ENCODE measurements at places on chromosomes 5 and 9.

GRCh38 chr5:133404724-133405123 lies 207.6 kb downstream of the FSTL4 start:
- DNase-seq: peak; percentile 29

DNA sequence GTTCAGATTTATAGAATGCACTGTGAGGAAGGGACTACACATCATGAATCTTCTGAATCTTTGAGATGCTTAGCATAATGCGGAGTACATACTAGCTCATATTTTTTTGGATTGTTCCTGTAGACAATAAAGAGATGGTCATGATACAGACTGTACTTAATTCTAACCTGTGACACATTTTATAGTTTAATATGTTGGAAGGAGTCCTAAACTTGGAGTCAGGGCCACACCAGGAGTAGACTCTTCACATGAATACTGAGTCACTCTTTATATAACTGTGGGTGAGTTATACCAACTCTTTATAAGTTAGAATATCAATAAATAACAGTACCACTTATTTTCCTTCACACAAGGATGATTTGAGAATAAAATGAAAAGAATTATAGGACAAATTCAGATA lies 16.9 kb downstream of the C9orf85 start:
- DNase-seq: no peak

DNA sequence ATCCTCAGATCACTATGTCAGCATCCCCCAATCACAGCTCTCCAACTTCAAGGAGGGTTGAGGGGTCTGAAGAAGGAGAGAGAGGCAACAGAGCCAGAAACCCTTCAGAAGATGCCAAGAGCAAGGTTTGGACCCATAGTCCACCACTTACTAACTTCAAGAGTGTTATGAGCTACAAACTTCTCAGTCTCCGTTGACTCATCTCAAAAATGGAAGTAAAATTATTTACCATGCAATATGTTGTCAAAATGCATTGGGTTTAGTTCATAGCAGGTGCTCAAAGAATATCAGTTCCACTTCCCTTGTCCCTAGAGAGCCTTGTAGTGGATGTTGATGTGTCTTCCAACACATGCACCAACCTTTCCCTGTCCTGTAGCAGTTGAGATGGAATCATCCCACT lies 116.0 kb downstream of the KCNIP1 start:
- DNase-seq: no peak

DNA sequence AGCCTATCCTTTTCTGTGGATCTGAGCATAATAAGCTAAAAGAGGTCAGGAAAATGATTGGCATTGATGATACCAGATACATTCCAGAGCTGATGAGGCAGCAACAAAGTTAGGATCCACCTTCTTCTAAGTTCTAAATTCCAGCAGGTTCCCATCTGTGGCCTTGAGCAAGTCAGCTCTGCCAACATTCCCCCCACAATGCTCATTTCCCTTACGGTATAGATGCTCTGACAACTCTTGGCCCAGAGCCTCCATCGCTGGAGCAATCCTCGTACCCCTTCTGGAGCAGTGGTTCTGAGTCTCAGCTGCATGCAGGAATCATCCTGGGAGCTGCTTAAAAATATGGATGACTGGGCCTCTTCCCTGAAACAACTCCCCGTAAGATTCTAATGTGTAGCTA lies 78.1 kb downstream of the MED27 start:
- no peak for DNase-seq

DNA sequence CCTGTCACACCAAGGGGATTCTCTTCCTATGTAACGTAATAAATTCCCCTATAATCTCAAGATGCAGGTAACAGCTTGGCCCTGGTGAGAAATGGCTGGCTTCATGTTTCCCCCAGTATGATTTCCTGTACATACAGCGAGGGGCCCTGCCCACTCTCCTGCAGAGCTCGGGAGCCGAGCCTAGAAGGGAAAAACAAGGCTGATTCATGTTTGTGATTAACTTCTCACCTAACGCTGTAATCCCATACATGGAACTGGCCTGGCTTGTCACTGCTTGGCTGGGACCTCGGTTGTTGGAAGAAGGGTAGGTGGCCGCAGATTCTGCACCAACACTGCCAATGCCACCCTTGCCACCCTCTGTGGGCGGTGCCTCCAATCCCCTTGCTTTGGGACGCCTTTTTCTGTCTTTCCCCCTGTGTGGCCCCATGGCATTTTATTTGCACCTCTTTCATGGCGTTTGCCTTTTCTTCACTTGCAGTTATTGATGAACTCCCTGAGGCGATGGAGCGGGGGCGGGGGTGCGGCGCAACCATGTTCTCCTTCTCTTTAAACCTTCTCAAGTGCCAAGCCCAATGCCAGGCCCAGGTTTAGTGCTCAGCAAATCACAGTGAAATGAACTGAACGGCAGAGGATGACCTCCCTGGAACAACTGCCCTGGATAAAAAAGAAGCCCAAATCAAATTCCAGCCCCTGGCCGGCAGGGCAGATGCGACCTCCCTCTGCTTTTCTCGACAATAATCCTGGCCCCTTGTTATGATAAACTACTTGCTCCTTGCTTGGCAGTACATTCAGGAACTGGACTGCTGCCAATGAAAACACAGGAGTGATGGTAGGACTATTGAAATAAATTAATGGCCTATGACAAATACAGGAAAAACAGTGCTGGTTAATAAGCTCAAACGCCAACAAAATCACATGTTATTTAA lies 108.1 kb downstream of the TMEM174 start:
- DNase-seq: peak; percentile 87

GRCh38 chr5:116750631-116751580 lies 176.3 kb upstream of the SEMA6A start:
- DNase-seq: no peak

- DNase-seq: no peak
Observed at GRCh38 chr9:83665580-83666200, 42.1 kb downstream of the UBQLN1 start.

- DNase-seq: no peak
Observed at GRCh38 chr9:89166852-89167251, 11.8 kb downstream of the SHC3 start.

DNA sequence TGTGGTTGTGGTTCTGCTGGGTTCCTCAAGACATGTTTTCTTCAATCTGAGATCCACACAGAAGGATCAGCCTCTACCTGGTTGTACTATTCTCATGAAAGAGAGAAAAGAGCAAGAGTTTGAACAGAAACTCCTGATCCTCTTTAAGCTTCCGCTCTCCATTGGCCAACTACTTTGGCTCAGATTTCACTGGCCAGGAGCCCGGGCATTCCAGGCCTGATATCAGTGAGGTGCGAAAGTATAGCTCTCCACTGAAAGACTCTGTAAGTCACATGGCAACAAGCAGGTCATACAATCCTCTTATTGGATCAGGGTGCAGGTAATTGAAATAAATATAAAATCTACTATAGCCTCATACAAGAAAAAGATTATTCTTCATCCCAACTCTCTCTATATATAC lies 920.5 kb downstream of the TLE4 start:
- DNase-seq: no peak

DNA sequence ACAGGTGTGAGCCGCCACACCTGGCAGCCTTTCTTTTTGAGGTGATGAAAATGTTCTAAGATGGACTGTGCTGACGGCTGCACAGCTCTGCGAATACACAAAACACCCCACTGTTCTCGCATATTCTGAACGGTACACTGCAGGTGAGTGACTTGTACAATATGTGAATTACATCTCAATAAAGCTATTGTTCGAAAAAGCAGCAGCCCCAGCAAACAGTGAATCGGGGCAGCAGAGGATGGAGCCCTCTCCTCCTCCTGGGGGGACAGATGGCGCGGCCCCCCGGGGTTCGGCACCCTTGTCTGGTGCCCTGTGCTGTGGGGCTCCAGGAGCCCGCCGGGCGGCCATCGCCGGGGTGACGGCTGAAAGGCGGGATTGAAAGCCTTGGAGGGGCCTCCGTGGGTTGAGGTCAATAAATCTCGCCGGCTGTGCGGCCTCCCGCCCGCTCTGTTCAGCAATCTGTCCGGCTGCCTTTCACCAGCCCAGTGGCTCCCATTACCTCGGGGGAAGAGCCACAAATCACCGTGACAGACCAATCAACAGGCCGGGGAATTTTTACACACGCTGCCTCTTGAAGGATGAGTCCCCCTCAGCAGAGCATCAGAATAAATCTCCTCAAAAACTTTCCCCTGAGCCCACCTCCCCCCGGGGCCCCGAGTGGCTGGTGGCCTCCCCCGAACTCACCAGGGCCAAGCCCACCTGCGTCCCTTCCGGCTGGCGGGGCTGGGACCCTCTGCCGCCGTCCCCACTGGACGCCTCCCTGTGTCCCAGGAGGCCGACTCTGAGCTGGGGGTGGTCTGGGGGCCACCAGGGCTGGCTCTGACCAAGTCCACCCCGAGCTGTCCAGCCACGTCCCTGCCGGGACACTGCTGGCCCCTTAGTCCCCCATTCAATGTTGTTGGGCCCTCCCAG lies 37.8 kb upstream of the TMEM250 start:
- DNase-seq: no peak

DNA sequence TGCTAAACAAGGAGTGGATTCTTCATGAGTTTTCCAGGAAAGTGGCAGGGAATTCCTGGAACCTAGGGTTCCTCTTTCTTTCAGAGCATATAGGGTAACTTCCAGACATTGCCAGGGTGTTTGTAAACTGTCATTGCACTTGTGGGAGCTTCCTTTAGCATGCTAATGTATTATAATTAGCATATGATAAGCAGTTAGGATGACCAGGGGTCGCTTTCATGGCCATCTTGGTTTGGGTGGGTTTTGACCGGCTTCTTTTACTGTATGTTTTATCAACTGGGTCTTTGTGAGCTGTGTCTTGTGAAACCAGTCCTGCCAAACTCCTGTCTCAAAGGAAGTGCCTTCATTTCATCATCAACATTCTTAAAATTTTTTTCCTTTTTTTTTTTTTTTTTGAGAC lies 11.9 kb upstream of the MELK start:
- DNase-seq: no peak

GRCh38 chr9:109481856-109482255 lies 16.3 kb downstream of the PTPN3 start:
- no peak for DNase-seq

GRCh38 chr5:78268356-78268755 lies 26.1 kb downstream of the AP3B1 start:
- no peak for DNase-seq

GRCh38 chr5:106408570-106408969 lies 1262.2 kb downstream of the EFNA5 start:
- DNase-seq: no peak

GRCh38 chr5:135980620-135981019 lies 25.8 kb upstream of the LECT2 start:
- peak; percentile 25 for DNase-seq

GRCh38 chr5:151696470-151697061 lies 9.9 kb upstream of the SPARC start:
- peak; percentile 97 for DNase-seq

- peak; percentile 81 for DNase-seq
Observed at GRCh38 chr5:144191998-144192397, 21.3 kb downstream of the KCTD16 start.

DNA sequence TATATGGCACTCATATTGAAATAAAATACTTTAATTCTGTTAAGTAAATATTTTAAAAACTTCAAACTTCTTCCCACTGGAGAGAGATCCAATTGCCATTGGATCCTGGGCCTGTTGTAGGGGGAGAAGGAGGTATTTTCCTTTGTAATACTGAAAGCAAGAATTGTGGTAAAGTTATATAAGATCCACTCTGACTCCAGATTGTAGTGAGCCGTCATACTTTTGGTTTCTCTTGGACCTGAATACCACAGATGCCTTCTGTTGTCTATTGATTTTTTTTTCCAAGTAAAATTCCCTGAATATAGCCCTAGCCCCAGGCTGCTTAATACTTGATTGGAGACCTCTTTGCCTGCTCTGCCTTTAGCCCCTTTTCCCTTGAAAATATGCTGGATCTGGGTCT lies 86.9 kb downstream of the ATG10 start:
- DNase-seq: no peak
